ENCODE measurements at places on chromosomes 4 and X.

DNA sequence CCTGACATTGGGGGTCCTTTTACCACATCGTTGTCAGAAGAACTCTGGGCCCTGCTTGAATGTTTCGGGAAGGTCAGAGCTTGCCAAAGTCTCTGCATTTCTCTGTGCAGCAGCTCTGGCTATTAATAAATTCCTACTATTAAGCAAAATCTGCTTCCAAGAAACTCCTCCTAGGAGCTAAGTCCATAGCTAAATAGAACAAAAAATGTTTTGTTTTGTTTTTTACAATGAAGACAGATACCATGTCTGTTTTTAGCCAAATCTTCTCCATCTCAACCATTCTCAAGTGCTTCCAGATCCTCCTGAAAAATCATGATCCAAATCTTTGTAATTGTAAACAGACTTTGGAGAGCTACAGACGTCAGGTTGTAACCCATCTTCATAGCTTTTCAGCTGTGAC lies 161.6 kb downstream of the SPATA18 start:
- DNase-seq: no peak

GRCh38 chr4:24802648-24803047 lies 7.3 kb downstream of the SOD3 start:
- DNase-seq: no peak

- DNase-seq: no peak
These were observed 104.7 kb upstream of the NKX1-1 start for GRCh38 chr4:1510931-1511330.

GRCh38 chr4:163611784-163612445 lies 117.4 kb downstream of the TMA16 start:
- no peak for DNase-seq

DNA sequence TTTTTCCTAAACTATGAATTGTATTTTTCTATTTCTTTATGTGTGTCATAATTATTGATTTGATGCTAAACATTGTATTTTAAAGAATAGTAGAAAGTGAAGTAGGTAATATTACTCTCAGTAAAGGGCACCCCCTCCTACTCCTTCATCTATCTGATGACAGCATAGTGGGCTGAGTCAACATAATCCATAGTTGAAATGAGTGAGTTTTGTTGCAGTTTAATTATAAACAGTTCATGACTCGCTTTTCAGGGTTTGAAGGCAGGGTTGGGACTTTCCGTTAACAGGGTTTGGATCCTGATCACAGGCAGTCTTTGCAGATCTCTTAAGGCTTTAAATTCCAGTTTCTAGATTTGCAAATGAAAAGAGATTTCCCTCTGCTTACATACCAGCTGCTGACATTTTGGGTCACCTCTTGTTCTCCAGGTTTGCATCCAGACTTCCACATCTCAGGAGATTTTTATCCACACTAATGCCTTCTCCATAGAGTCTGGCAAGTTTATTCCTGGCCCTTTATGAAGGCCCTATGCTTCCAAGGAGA lies 54.0 kb upstream of the TACR3 start:
- no peak for DNase-seq

DNA sequence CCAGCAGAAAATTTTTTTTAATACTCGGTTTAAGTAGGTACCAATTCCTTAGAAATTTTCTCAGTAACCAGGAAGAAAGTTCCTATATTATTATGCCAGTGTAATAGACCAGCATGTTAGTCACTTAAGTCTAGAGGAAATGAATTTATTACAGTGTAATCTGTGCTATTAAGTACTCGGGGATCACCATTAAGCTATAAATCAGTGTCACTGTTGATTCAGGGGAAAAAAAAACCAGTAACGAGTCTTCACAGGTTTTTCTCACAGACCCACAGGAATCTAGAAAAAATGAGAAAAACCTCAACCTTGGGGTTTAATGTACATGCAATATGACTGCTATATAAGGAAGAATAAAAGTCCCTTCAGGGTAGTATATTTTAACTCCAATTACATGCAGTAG lies 138.3 kb upstream of the IL1RAPL2 start:
- DNase-seq: no peak

- no peak for DNase-seq
These were observed 410.5 kb downstream of the PPP3CA start for GRCh38 chr4:100936661-100937375.

DNA sequence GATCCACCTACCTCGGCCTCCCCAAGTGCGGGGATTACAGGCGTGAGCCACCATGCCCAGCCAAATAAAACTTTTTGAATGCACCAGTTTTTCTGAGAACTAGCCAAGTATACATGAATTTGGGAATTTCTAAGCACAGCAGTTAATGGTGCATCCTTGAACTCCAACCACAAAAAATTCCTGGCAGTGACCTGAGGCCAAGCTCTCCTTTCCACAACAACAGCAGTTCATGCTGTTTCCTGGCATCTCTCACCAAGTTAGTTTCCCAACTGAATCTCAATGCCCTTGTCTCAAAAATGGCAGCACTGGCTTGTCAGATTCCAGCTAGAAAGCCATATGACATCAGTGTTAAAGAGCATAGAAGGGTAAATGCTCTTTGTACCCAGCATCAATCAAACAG lies 15.9 kb upstream of the XKRX start:
- no peak for DNase-seq

GRCh38 chr4:141462361-141462760 lies 174.0 kb upstream of the IL15 start:
- DNase-seq: no peak

DNA sequence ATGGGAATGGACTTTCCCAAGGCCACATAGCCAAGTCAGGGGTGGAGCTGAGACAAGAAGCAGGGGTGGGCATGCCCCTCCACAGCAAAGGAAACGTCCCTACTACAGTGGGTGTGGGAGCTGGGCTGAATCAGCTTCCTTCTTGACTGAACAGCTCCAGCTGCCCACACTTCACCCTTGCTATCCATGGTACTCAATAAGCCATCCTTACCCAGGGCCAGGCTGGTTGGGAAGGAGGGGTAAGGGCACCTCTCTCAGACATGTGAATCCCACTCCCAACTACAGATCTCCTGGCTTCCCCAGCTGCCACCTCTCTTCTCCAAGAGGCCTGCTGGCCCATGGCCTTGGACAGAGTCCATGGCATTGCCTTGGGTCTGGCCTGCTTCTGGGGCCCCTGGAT lies 21.0 kb downstream of the LAS1L start:
- DNase-seq: no peak

- DNase-seq: no peak
These were observed 806.8 kb downstream of the PCDH18 start for GRCh38 chr4:136725286-136726081.

Data from NCI-H187 (cell line).